Karpas-422 (cell line): ENCODE measurements at places on chromosomes 1 and 21. TPM values are rescaled to one million over a fixed set of nuclear protein-coding genes. Genes with fewer than 3 reads are reported as not detected.

- H3K4me1 ChIP-seq, result peaks cover 10% of the 10 kb centered on the region
- H3K36me3 ChIP-seq, result no peaks in the 10 kb centered on the region
- no peak overlapping the region for H3K27ac ChIP-seq
- no peak overlapping the region for H3K4me3 ChIP-seq
- no peak for DNase-seq
- no peaks in the 10 kb centered on the region for H3K27me3 ChIP-seq
Measured at GRCh38 chr1:6100861-6101783, 55.4 kb downstream of the KCNAB2 start.

DNA sequence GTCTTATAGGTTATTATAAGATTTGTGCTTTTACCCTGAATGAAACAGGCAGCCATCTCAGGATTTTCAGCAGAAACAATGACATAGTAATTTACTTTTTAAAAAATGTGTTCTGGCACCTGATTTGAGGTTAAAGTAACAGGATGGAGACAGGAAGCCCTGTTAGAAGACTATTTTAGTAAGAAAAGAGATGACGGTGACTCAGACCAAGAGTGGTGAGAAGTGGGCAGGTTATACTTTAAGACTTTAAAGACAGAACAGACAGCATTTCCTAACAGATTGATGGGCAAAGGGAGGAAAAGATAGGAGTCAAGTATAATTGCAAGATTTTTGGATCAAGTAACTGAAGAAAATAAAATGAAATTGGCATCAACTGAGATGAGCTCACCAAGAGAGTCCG lies 436.8 kb upstream of the NR5A2 start:
- H3K36me3 ChIP-seq, result no peaks in the 10 kb centered on the region
- H3K4me1 ChIP-seq, result no peaks in the 10 kb centered on the region
- H3K27me3 ChIP-seq, result no peaks in the 10 kb centered on the region
- H3K27ac ChIP-seq, result no peak overlapping the region
- no peak overlapping the region for H3K4me3 ChIP-seq
- no peak for DNase-seq

DNA sequence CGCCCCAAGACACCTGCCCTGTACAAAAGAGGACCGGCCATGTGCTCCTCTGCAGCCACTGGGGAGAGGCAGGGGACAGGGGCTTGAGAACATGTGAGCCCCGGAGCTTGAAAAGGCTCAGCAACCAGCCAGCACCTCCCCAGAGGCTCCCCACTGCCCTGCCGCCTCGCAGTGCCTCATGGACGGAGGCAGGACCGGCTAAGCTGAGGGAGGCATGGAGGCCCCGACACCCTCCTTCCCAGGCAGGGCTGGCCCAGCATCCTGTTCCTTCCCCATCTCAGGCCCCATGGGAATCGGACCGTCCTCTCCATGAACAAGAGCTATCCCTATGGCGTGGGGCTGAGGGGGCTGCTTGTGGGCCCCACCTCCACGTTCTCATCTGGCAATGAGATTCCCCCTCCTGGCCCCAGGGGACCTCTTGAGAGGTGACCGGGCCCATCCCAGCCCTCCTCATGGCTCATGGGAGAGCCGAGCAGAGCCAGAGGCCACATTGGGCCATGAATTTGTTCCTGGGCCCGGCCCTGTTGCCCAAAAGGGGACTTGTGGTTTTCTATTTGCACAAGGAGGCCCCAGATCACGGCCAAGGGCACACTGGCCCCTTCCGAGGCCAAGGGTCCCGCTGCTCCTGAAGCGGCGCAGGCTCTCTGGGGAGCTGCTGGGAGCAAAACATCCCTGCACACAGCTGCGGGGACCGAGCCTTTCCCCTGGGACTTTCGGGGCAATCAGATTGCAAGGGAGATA lies 65.2 kb upstream of the ARHGEF16 start:
- no peak for DNase-seq
- H3K4me3 ChIP-seq, result no peak overlapping the region
- H3K27ac ChIP-seq, result no peak overlapping the region
- H3K4me1 ChIP-seq, result no peaks in the 10 kb centered on the region
- no peaks in the 10 kb centered on the region for H3K36me3 ChIP-seq
- no peaks in the 10 kb centered on the region for H3K27me3 ChIP-seq

- H3K27ac ChIP-seq, result no peak overlapping the region
- no peak overlapping the region for H3K4me3 ChIP-seq
- H3K27me3 ChIP-seq, result no peaks in the 10 kb centered on the region
Measured at GRCh38 chr1:88239205-88239604, 444.9 kb upstream of the PKN2 start.

GRCh38 chr1:208135354-208135753 lies 108.8 kb downstream of the PLXNA2 start:
- no peak overlapping the region for H3K4me3 ChIP-seq
- no peak overlapping the region for H3K27ac ChIP-seq
- DNase-seq, result no peak
- no peaks in the 10 kb centered on the region for H3K36me3 ChIP-seq

- H3K36me3 ChIP-seq, result no peaks in the 10 kb centered on the region
- H3K27me3 ChIP-seq, result no peaks in the 10 kb centered on the region
- no peak overlapping the region for H3K27ac ChIP-seq
- no peaks in the 10 kb centered on the region for H3K4me1 ChIP-seq
- no peak for DNase-seq
Measured at GRCh38 chr1:94020764-94021579, 100.0 kb downstream of the ABCA4 start.

DNA sequence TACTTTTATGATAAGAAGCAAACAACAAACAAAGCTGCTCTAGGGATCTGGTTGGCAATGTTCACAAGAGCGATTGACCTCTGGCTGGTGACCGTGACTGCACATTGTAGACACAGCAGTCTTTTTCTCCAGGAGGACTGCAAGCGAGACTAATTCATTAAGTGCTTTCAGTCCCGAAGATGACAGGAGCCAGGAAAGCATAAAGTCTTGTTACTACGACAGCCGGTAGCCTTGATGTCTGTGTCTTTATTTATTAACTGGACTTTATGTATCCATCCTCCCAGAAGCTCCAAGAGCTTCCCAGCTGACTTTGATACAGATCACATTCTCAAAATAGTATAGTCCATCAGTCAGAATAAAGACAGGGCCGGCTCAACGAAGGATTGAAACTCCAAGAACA lies 18.2 kb downstream of the FAM163A start:
- H3K4me3 ChIP-seq, result no peak overlapping the region
- no peaks in the 10 kb centered on the region for H3K4me1 ChIP-seq
- no peak for DNase-seq
- no peaks in the 10 kb centered on the region for H3K27me3 ChIP-seq
- no peak overlapping the region for H3K27ac ChIP-seq
- no peaks in the 10 kb centered on the region for H3K36me3 ChIP-seq

GRCh38 chr1:21823206-21823979 lies 11.3 kb downstream of the LDLRAD2 start:
- H3K4me1 ChIP-seq, result no peaks in the 10 kb centered on the region
- H3K4me3 ChIP-seq, result no peak overlapping the region
- DNase-seq, result no peak

Gene PRDM2
- 28.3 and 36.0 TPM in 2 replicates for total RNA-seq

Gene FLVCR1
- 13.0 and 32.8 TPM in 2 replicates for total RNA-seq

Gene SIK1
- 2.7 and 4.3 TPM in 2 replicates for total RNA-seq
